ENCODE measurements at places on chromosomes 6 and 20.

GRCh38 chr6:107488174-107488874 lies 1.6 kb upstream of the SOBP start:
- no peak for DNase-seq

- no peak for DNase-seq
Measured at GRCh38 chr6:161074496-161075121, 83.0 kb downstream of the MAP3K4 start.

- no peak for DNase-seq
Measured at GRCh38 chr20:51272401-51272800, 249.5 kb upstream of the KCNG1 start.

- DNase-seq: no peak
Measured at GRCh38 chr6:169905041-169905807, 153.8 kb downstream of the ERMARD start.

GRCh38 chr20:43506238-43506637 lies 1.3 kb upstream of the L3MBTL1 start:
- no peak for DNase-seq

DNA sequence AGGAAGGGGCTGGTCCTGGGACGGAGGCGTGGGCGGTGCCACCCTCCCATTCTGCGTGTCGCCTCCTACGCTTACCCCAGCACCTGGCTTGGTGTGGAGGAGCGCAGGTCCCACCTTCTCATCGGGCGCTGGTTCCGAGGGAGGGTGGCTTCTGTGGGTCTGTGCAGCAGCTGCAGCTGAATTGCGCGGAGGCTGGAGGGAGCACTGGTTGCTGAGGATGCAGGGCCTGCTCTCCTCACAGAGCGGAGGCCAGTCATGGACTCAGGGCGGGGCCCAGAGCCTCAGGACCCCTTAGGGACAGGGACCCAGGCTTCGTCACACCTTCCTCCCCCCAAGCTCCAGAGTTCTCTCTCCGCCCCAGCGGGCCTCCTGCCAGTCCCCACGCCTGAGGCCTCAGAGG lies 127.8 kb upstream of the MAP3K4 start:
- no peak for DNase-seq

GRCh38 chr20:23484081-23484480 lies 6.8 kb upstream of the CST8 start:
- no peak for DNase-seq

- DNase-seq: no peak
Measured at GRCh38 chr20:43984587-43984986, 69.9 kb downstream of the TOX2 start.

DNA sequence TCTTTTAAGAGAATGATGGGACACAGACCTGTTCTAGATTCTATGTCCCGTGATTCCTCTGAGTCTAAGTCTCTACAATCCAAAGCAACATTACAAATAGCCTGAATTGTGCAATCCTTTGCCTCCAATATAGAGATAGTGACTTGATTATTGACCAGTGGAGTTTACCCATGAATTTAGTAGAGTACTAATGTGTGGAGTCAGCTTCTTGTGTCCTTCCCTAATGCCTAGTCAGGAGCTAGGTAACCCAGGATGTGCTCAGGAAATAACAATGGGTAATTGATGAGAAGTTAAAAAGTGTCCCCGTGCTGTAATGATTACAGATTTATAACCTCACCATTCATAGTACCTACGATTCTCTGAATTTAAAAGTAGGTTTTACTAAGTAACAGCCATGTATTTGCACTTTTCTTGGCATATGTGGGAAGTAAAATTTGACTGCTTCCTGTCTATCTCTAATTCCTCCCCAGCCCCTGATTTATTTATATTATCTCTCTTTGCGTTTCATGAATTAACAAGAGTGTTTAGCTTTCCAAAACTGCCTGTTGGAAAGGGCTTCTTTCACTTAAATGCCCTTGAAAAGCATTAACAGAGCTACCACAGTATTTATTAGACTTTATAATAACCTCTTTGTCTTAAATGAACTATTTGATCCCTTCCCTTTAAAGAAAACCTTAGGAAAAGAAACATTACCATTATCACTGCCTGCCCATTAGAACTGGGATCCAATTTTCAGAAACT lies 30.5 kb downstream of the NEDD9 start:
- no peak for DNase-seq

DNA sequence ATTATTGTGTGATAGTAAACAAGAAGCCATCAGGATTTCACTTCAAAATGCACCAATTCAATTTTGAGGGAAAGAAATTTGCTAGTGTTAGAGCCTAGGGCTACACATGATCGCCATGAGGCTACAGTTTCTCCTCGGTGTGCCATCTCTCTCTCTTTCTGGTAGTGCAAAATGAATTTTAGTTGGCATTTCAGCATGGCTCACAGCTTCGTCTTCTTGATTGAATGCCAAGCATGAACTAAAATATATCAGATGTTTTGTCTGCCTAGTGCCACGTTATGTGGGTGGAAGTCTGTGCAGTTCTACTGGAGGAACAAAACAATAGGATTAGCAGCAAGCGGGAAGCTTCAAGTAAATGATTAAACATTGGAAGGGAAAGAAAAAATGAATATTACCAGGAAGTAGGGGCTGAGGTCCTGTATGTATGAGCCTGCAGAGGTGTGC lies 6.8 kb upstream of the MRAP2 start:
- DNase-seq: no peak

DNA sequence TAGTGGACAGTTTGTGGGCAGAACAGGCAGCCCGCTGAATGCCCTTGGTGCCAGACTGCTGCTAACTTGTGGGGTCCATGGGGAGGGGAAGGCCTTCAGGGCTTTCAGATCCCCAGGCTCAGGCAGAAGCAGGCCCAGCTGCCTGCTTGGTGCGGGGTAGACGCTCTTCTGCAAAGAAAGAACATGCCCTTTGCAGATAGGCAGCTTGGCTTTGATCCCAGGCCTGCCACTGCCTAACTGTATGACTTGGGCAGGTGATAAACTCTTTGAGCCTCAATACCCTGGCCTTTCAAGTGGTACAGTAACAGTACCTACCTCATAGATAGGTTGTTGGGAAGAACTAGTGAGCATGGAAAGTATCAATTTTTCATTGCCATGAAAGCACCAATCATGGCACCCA lies 28.4 kb downstream of the CHMP4B start:
- DNase-seq: no peak

DNA sequence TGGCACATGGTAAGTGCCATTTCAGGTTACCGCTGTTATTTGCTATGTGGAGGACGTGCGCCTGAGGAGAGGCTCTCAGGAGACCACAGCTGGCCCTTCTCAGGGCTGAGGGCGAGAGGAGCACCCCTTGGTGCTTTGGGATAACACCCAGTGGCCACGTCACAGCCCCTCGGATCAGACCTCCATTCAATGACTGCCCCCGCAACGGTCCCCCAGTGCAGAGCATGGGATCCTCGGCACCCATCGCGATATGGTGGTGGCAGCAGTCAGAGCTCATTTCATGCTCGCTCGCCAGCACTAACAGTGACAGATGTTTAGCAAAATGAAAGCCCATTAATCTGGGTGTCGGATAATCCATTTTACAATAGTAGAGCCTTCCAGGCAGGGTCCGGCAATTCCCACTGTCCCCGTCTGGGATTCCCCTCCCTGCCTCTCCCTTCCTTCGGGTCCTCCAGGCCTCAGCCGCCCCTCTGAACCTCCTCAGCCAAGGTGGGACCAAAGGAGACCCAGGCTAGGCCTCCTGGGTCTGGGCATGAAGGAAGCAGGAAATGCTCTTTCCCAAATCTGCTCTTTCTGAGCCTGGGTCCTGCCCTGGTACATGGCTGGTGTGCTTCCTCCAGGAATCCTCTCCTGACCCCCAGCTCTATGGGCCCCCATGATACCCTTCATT lies 117.1 kb downstream of the GRM4 start:
- DNase-seq: no peak

GRCh38 chr6:129203190-129203900 lies 320.4 kb downstream of the LAMA2 start:
- DNase-seq: no peak

GRCh38 chr20:63606686-63607085 lies 20.2 kb downstream of the GMEB2 start:
- DNase-seq: no peak

GRCh38 chr20:33345342-33345741 lies 56.0 kb downstream of the CDK5RAP1 start:
- no peak for DNase-seq

GRCh38 chr6:42026540-42026939 lies 23.8 kb upstream of the TAF8 start:
- no peak for DNase-seq

- no peak for DNase-seq
Measured at GRCh38 chr6:17574866-17575560, 25.1 kb upstream of the FAM8A1 start.

GRCh38 chr6:16716321-16716858 lies 44.9 kb downstream of the ATXN1 start:
- DNase-seq: no peak

DNA sequence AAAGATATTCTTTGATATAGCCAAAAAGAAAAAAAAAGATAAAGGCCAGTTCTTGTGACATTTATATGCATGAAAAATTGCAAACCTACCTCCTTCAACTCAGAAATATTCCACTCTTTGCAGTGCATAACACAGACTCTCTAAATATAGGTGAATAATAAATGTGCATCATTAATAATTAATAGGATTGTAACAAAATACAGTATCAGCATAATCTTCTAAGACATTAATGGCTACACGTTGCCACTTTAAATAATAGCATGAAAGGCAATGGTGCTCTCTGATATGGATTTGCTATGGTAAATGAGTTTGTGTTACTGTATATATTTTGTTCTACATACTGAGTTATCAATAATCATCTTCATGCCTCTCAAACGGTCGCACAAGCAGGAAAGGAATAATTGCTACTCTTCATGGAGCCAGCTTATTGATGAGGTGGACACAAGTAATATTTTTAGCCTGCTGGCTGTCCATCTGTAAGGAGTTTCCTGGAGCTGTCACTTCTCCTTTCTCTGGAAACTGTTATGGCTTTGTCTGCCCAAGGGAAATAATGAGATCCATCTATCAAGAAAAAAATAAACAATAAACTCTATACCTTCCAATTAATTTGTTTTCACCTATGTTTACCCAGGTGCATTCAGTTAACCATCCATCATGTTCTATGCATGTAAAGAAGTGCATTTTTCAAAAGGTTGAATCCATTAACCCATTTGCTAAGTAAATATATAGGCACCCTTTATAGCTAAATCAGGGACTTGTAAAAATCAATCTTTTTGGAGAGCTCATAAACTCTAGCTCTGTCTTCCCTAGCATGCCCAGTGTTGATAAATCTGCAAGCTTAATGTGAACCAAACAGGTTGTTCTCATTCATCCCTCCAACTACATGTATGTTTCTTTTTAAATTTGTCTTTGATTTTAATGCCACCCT lies 253.0 kb downstream of the NKAIN2 start:
- no peak for DNase-seq

DNA sequence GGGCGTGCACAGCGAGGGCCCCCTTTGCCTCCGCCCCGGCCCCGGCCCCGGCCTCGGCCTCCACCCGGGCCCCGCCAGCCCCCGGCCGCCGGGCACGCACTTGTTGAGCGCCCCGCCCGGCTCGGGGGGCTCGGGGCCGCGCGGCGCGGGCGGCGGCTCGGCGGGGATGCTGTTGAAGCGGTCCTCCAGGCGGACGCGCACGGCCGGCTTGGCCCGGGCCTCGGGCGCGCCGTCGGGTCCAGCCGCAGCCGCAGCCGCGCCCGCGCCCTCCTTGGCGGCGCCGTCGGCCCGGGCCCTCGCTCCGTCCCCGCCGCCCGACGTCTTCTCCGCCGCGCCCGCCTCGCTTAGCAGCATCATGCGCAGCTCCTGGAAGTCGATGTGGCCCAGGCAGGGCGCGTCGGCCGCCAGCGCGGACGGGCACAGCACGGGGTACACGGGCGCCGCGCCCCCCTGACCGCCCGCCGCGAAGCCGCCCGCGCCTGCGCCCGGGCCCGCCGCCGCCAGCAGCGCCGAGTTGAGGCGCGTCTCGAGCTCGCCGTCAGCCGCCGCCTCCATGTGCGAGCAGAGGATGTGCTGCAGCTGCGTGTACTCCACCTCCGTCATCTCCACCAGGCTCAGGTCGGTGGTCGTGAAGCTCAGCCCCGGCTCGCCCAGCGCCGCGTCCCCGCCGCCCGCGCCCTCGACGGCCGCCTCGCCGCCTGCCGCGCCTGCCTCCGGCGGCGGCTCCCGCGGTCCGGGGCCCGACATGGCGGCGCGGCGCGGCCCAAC lies 514 bp downstream of the TCFL5 start:
- peak; percentile 36 for DNase-seq

DNA sequence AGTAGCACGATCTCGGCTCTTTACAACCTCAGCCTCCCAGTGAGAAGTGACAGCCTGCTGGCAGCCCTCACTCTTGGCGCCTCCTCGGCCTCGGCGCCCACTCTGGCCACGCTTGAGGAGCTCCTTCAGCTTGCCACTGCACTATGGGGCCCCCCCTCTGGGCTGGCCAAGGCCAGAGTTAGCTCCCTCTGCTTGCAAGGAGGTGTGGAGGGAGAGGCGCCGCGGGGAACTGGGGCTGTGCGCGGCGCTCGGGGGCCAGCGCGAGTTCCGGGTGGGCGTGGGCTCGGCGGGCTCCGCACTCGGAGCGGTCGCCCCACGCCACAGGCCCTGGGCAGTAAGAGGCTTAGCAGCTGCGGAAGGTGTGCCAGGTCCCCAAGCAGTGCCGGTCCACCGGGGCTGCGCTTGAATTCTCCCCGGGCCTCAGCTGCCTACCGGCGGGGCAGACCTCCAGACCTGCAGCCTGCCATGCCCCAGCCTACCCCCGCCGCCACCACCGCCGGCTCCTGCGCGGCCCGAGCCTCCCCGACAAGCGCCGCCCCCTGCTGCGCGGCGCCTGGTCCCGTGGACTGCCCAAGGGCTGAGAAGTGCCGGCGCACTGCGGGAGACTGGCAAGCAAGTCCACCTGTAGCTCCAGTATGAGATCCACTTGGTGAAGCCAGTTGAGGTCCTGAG lies 22.0 kb upstream of the NUP153 start:
- DNase-seq: no peak

DNA sequence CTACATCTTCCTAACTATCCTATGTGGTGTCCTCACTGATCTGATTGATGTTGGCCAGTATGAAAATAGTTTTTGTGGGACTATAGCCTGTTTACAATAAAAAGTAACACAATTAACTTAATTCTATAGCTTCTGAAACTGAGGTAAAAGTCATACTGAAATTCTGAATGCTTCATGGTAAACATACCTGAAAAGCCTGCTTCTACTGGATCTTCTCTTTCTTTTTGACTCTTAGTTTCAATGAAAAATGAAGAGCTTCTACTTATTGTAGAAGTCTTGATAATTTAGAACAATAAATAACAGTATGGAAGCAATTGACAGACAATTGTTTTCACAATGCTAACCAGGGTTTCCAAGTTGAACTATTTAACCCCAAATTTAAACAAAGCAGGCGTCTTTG lies 383.9 kb upstream of the MMS22L start:
- DNase-seq: no peak

Data from activated CD4-positive, alpha-beta T cell treated with anti-CD3 and anti-CD28 coated beads, Interleukin-2, amount 50 U/mL, for 1 hour (primary cell).